ENCODE measurements at places on chromosomes 1 and 21.

GRCh38 chr1:156574039-156574633 lies 1.8 kb upstream of the IQGAP3 start:
- DNase-seq = no peak

- no peak for DNase-seq
Measured at GRCh38 chr1:197798492-197798891, 23.2 kb upstream of the DENND1B start.

GRCh38 chr1:80054129-80054528 lies 1047.6 kb upstream of the ADGRL4 start:
- no peak for DNase-seq

- DNase-seq = no peak
Measured at GRCh38 chr1:87922885-87923284, 594.2 kb downstream of the LMO4 start.

GRCh38 chr1:86499987-86500593 lies 31.4 kb downstream of the CLCA1 start:
- DNase-seq = no peak

- no peak for DNase-seq
Measured at GRCh38 chr1:50967416-50968157, 2.5 kb upstream of the CDKN2C start.

DNA sequence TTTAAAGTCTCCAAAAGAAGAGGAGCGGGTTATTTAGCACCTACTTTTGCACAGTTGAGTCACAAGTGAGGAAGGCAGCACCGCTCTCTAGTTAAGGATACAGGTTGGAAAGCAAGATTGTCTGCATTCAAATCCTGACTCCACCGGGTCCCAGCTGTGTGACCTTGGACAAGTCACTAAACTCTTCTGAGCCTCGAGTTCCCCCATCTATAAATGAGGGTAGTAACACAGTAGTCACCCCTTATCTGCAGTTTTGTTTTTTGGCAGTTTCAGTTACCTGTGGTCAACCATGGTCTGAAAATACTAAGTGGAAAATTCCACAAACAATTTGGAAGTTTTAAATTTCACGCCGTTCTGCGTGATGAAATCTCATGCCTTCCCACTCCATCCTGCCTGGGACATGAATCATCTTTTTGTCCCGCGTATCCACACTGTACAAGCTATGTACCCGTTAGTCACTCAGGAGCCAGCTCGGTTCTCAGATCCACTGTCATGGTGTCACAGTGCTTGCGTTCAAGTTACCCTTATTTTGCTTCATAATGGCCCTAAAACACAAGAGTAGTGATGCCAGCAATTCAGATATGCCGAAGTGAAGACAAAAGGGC lies 49.4 kb downstream of the CAPZB start:
- DNase-seq = no peak

- DNase-seq = no peak
Measured at GRCh38 chr1:193141804-193142203, 20.0 kb downstream of the CDC73 start.

DNA sequence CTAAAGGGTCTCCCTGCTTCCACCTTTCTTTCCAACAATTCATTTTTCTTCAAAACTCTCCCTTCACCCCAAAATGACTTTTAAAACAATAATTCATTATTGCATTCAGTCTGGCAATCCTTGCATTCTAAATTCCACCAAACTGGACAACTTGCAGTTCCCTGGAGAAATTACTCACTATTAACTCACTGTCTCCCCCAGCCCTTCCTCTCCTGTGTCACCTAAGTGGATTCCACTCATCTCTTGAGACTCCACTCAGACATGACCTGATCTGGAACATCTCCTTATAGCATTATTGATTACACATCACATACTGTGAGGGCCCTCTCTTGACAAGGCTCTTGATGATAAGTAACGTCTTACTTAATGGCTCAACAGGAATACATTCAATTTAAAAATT lies 257.1 kb downstream of the BRINP2 start:
- no peak for DNase-seq

DNA sequence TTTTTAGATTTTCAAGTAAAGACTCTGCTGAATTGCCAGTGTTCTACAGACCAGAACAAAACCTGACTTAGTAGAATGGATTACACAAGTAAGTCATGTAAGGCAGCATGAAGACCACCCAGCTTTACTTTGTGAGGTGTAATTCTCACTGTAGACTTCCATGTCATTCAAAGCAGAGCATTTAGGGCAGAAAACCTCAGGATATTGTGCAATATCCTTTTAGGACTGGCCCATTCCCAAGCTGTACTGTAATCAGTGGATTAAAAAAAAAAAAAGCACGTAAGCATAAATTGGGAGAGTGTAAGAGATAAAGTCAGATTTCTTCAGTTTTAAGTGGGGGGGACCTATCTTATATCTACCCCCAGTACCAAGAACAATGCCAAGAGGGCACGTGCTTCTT lies 380.5 kb upstream of the PRMT6 start:
- DNase-seq = no peak

DNA sequence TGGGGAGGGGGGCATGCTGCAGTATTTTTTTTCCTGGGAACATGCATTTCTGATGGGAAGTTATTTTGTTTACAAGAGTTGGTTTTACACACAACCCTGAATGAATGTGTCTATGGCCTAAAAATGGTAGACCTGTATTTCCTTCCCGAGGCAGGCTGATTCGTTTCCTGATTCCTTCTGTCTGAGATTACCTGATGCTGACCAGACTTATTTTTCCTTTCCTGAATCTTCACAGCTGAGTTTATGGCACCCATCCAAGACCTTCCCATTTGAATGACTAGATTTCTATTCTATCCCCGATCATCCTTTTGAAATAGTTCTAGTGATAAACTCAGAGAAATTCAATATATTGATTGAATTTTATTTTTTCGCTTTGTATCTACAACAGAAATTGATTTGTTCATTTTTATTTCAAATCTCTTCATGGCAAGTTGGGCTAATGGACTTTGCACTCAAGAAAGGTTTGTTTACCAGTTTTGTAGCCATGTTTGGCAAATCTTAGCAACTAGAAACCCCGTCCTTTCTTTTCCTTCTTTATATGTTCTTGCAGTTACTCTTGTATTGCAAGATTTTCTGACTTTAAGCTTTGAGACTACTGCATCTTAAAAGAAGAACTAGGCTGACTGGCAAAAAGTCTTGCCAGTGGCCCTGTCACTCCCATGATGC lies 15.9 kb upstream of the PLEKHM2 start:
- DNase-seq = no peak

- no peak for DNase-seq
Measured at GRCh38 chr1:160307118-160307791, 22.3 kb upstream of the PEX19 start.

- DNase-seq = no peak
Measured at GRCh38 chr1:94790246-94790645, 29.9 kb upstream of the SLC44A3 start.

GRCh38 chr1:160432371-160432786 lies 32.0 kb downstream of the VANGL2 start:
- no peak for DNase-seq

DNA sequence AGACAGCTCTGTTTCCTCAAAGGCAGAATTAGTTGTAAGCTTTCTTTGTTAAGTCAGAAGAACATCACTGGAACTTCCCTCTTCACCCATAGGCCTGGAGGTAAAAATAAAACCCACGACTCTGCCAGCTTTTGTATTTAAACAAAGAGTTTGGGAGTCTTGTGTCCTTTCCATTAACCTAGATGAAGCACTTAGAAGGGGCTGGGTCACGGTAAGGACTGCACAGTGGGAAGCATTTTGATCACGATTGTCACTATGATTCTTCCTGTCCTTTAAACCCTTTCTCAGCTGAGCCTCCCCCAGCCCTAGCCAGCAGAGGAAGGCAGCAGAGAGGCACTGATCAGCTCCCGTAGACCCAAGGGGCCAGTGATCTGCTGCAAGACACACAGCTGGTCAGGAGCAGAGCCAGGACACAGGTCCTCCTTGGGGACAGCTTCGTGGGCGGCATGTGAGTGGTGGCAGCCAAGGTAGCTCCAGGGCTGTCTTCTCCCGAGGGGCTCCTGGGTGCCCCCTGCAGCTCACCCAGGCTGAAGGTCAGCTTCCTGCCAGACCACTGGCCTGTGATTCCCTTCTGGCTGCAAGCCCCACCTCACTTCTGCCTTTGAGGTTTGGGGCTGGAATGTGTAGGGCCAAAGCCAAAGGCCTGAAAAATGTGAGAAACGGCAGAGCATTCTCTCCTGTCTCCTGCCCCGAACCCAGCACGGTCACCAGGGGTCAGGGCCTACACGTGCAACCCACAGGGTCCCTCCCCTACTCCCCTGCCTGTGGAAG lies 4.0 kb upstream of the LAPTM5 start:
- DNase-seq = no peak

GRCh38 chr1:8545078-8545477 lies 227.2 kb downstream of the SLC45A1 start:
- DNase-seq = no peak

DNA sequence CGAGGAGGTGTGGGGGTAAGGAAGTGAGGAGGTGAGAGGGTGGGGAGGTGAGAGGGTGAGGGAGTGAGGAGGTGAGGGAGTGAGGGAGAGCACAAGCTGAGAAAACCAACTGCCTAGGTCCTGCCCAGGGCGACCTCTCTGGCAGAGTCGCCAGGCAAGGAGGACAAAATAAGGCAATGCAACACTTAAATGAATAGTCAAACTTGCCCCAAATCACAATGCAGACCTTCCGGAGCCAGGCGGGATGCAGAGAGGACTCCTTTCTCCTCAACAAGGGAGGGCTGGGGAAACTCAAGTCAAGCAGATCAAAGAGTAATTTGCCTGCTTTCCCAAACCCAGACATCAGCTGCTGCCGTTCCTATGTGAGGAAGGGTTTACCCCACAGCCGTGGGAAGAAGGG lies 86.0 kb downstream of the CCDC185 start:
- no peak for DNase-seq

DNA sequence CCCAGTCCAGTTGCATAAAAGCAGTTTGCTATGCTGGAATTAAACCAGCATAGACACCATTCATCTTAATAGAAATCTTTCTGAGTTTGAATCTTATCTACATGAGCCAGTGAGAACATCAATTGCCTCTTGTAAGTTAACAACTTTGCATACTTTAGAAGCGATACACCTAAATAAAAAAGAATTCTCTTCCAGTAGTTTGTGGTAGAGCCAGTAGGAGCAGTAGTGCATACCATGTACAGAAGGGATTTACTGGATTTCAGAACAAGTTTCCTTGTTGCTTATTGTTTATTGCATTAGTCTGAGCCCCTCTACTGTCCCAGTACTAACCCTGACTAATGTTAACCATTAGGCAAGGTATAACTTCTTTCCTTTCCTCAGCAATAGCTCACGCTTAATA lies 313.1 kb downstream of the TGFB2 start:
- DNase-seq = no peak

DNA sequence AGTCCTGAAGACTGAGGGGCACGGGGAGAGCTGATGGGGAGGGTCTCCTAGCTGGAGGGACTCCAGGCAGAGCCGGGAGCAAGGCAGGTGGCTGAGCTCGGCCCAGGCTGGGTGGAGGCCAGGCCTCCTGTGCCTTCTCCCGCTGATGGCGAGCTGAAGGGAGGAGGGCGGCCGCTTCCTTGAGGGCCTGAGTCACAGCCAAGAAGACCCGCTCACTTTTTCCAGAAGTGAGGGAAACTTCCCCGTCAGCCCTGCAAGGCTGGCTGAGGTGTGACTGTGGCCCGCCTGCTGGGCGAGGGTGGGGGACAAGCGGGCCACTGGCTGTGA lies 1.7 kb upstream of the VWA1 start:
- DNase-seq = no peak

- no peak for DNase-seq
Measured at GRCh38 chr1:62062087-62062486, 132.6 kb upstream of the L1TD1 start.

DNA sequence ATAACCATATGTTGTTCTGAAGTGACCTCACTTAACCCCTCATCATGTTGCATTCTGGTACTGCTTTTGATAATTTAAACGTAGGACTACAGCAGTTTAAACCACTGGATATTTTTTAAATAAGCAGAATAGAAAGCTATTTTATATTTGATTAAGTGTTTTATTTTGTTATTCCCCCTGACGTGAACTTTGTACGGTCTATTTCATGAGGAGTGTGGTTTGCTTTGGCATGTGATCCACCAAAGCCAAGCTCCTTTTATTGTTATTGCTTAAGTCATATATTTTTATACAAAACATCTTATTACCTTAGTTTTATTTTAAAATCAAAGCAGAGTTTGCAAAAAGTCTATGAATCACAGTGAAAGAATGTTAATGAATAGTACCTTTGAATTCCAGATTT lies 101.4 kb upstream of the L1TD1 start:
- no peak for DNase-seq
